Naive B cell (primary cell): ENCODE measurements at places on chromosomes 12 and 14. TPM values are rescaled to one million over a fixed set of nuclear protein-coding genes. Genes with fewer than 3 reads are reported as not detected.

The CLEC4E gene
- 0.88 TPM for polyA plus RNA-seq

The KCNJ8 gene
- not detected for polyA plus RNA-seq

The FGF6 gene
- not detected for polyA plus RNA-seq

- no peak for DNase-seq
Observed at GRCh38 chr12:89890161-89890560, 181.5 kb upstream of the ATP2B1 start.

GRCh38 chr12:32896432-32897280 lies at the start of gene PKP2:
TSS of gene PKP2 (minus strand) at chr12:32896777. CDS start at chr12:32896731, 46 bp downstream.
- DNase-seq, result no peak

- no peak for DNase-seq
Observed at GRCh38 chr12:127731657-127732056, 535.3 kb upstream of the TMEM132C start.

DNA sequence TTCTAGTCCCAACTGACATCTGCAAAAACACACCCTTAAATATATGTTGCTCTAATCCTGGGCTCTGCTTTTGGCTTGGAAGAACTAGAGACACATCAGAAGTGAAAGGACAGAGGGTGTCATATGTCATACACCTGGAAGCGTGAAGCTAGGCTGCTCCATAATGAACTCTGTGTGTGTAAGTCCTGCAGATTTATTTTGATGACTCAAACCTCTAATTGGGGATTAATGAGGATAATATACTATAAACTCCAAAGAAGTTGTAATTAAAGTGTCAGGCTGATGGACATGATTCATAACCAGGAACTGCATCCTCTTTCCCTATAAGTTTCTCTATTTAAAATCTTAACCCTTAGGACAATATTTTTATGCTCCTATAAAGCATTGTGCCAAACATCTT lies 4.4 kb upstream of the KCNK10 start:
- DNase-seq, result no peak

- DNase-seq, result no peak
Observed at GRCh38 chr12:42492267-42492666, 97.3 kb downstream of the PRICKLE1 start.

The SART3 gene
- 24.7 TPM for polyA plus RNA-seq

GRCh38 chr14:54457609-54457996 lies 16.4 kb upstream of the CNIH1 start:
- no peak for DNase-seq

The ANO4 gene
- not detected for polyA plus RNA-seq

The FLRT2 gene
- not detected for polyA plus RNA-seq

DNA sequence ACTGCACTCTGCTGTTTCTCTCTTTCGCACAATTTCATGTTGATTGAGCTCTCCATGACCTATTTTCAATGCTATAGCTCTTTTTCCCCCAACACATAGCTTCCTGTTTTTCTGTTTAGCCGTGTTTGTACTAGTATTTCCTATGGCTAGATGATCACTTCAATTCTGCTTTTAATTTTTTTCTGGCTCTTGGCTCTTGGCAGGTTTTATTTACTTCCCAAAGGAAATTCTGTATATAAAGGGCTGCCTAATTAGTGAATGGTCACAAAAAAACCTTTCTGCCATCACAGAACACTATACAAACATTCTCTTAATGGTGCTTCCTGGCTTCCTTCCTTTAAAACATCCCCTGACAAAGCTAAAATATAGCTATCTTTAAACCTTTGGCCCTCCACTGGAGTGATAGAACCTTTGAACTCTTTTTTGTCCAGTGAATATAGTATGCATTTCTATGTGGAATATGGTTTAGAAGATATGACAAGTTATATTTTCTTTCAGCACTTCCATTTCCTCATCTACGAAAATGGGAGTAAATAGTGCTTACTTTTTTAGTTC lies 88.2 kb downstream of the RASSF9 start:
- DNase-seq, result no peak

GRCh38 chr12:99121546-99121945 lies 476.5 kb downstream of the APAF1 start:
- DNase-seq, result no peak

DNA sequence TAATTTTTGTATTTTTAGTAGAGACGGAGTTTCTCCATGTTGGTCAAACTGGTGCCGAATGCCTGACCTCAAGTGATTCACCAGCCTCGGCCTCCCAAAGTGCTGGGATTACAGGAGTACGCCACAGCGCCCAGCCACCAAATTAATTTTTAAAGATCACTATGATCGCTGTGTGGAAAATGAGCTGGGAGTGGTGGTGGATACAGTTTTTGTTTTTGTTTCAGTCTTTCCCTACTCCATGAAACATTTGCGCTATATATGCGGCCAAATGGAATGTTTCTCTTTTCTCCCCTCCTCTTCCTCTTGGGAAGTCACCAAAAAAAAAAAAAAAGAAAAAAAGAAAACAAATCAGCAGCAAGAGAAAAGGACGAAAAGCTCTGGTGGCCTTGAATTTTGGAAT lies 20.8 kb upstream of the P2RX4 start:
- no peak for DNase-seq
